ENCODE measurements at places on chromosomes 5 and 9.

GRCh38 chr9:134413112-134413715 is 87.0 kb downstream of the RXRA start:
- no peak for DNase-seq

DNA sequence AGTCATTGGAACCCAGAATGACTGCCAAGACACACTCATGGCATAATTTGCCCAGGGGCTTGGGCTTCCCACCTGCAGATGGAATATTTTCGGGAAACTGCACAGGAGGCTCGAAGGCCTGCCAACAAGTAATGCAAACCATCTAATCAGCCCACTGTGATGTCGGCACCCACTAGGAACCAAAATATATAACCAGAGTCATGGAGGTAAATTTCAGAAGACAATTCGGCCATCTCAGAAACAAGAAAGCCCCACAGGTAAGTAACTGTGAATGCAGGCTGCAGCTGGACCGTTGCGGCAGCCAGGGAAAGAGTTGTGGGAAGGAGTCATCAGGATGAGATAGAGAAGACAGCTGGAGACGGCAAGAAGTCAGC is 264.4 kb downstream of the SYK start:
- DNase-seq: no peak

GRCh38 chr9:970151-970996 is 6.1 kb upstream of the DMRT3 start:
- DNase-seq: no peak

DNA sequence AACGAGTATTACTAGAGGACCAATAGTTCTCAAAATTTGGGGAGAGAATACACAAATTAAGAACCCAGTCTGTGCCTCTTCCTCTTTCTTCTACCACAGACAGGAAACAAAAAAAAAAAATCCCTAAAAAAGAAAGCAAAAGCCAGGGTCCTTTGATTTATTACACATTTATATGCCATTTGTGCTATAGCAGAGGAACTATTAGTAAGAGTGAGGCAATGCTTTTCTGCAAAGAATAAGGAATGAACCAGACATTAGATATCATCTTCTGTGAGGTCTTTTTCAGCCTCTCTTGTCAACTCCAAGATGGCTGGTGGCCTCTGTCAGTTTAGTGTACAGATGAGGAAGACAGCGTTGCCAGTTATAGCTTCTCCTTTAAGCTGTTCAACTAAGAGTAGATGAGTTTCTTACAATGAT is 127.6 kb downstream of the RFX3 start:
- DNase-seq: no peak

GRCh38 chr5:55308254-55308836 is 556 bp downstream of the MTREX start:
- peak; percentile 4 for DNase-seq

DNA sequence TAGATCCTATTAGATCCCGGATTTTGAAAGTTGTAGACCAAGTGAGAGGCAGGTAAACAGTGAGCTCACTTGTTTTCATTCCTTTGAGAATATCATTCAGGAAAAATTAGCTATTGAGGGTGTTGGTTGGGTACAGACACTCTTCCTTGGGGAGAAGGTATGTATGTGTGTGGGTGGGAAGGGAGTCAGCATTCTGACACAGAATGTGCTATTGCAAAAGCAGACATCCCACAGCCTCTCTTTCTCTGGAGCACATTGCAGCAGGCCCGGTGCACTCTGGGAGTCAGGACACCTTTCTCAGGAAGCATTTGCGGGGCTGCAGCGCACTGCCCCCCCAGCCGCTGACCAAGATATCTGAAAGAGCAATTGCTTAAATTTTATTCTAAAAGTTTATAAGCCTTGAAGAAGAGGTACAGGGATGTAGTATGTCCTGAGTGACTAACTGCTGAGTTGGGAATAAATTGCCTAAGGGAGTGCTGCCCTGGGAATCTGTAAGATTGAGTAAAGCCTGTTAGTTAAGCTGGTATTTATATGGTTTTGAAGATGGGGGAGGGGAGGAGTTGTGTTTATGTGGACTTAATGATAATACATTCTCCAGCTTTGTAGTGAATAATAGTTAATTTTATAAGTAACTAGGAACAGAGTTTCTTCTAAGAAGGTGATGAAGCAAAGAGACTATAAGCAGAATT is 5.2 kb downstream of the TNFAIP8 start:
- no peak for DNase-seq

GRCh38 chr9:26132746-26133312 is 454.6 kb upstream of the TUSC1 start:
- no peak for DNase-seq

DNA sequence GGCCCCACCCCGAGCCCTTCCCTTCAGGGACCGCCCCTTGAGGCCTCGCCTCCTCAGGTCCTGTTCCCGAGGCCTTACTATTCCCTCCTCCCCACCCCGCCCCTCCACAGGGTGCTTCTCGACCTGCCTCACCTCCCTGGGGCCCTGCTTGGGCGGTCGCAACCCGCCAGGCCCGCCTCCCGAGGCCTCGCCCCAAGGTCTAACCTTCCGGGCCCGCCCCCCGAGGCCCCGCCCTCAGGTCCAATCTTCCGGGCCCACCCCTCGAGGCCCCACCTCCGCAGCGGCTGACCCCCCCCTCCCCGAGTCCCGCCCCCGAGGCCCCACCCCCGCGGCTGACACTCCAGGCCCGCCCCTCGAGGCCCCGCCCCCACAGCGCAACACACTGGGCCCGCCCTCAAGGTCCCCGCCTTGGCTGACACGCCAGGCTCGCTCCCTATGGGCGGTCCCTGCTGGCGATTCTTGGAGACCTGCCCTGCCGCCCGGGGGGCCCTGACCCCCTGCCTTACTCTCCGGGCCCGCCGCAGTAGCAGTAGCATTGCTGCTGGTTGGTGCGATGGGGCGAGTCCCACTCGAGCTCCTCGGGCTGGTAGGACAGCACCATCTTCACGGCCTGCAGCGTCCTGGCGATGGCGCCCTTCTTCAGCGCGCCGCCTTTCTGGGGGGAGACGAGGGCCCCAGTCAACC is 8.2 kb downstream of the PHF19 start:
- DNase-seq: no peak
